ENCODE measurements at places on chromosomes 5 and 9. TPM values are rescaled to one million over a fixed set of nuclear protein-coding genes. Genes with fewer than 3 reads are reported as not detected.

The PCDHA4 gene
- 0.70 TPM for polyA plus RNA-seq

DNA sequence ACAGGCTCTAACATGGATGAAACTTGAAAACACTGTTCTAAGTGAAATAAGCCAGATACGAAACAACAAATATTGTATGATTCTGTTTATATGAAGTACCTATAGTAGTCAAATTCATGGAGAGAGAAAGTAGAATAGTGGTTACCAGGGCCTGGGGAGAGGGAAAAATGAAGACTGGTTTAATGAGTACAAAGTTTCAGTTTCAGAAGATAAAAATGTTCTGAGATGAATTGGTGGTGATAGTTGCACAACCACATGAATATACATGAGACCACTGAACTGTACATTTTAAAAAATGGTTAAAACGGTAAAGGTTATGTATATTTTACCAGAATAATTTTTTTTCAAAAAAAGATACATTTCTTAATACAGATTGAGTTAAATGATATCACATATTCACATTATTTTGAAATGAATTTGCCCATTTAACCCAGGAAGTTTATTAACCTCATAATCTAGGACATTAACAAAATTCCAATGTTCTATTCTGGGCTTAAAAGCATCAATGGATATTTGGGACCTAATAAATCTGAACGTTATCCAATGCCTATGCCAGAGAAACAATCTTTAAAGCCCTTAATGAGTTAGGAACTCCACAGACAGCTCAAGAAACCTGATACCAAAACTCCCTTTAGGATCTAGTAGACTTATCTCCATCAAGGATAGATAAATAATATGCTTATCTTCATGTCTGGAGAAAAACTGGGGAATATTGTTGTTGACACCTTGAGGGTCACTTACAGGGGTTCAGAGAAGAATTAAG, 521.3 kb downstream of the EFNA5 start:
- no peak for DNase-seq

DNA sequence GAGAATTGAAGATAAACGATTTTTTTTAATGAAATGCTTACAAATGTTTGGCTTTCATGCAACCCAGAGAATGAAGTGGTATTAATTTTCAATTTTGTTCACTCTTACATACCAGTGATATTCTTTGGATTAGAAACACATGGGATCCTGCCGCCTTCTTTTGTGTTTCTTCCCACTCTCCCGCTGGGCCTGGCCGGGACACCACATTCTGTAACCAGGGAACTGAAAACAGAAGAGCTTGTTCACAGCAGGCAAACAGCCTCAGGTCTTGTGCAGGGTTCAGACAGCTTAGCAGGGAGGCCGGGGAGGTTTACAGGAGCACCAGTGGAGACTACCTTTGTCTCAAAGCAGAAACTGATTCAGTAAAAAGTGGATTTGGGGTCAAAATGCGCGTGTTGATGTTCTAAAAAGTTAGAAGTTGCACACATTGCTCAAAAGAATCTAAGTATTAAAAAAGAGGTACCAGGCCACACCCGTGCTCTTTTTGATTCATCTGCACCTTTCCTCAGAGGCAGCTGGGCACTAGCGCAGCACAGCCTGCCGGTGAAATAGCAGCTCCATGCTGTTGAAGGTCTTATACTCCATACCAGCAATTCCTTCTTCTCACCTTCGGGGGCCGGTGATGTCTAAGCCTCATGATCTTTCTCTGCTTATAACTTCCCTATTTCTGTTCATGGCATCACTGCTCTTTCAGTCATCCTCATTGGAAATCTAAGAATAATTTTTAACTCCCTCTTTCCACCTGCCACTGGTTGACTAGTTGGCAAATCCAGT, 67.1 kb downstream of the GRAMD2B start:
- DNase-seq = no peak

GRCh38 chr9:105860516-105860915, 166.2 kb downstream of the TMEM38B start:
- no peak for DNase-seq

GRCh38 chr5:102760815-102761214, 5.7 kb downstream of the PAM start:
- DNase-seq = no peak

DNA sequence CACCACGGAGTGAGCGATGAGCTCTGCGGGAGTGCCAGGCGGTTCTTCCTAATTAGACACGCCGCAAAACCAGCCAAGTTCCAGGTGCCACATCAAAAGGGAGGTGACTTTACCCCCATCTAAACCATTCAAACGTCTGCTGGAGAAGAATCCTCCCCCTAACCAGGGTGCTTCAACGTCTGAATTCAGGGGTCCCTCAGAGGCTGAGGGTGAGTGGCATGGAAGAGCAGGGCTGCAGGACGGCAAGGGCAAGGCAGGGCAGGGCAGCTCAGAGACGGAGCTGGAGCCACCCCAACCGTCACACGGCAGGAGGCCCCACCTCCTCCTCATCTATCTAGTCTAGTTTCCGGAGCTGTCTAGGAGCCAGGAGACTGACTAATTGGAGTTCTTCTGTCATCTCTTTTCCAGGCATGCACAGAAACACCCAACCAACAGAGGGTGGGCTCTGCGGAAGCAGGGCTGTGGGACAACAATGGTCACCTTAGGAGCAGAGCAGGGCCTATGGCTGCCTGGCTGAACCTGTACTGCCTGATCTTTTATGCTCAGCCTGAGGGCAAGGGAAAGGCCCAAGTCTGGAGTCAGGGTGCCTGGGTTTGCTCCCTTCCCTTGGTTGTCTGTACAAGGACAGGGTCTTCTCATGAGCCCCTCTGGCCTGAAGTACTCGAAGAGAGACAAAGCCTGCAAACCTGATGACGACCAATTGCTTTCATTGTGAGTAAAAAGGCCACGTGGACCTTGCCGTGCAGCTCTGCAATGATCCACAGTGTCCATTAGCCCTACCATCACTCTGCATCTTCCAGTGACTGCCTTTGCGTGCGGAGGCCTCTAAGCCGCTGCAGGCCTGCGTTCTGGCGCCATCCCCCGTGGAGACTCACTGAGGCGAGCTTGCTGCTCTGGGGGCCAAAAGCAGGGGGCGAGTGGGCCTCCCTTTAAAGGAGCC, 81.0 kb upstream of the SLC25A51 start:
- no peak for DNase-seq

GRCh38 chr5:122871661-122872060, 26.2 kb downstream of the SNX24 start:
- DNase-seq = no peak

GRCh38 chr5:159601216-159601615, 270.9 kb upstream of the IL12B start:
- DNase-seq = no peak

DNA sequence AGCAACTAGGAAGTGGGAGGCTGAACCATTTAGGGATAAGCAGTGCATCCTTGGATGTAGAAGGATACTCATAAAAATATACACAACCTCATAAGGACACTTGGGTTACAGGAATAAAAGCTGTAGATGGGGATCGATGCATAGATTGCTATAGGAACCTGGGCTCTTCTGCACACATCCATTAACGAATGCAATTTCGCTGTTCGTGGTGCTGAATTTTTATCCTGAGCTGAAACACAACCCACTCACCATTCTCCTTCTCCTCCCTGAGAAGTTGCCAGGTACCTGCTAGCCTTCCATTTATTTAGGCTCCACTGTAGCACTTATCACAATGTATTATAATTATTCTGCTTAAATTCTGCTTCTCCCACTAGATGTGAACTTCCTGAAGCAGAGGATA, 320.6 kb upstream of the BRINP1 start:
- peak; percentile 2 for DNase-seq

- DNase-seq = peak; percentile 35
These were observed 363 bp downstream of the ZNF454 start for GRCh38 chr5:178941361-178941760.

GRCh38 chr9:127876764-127877562, 512 bp downstream of the AK1 start:
- DNase-seq = no peak

DNA sequence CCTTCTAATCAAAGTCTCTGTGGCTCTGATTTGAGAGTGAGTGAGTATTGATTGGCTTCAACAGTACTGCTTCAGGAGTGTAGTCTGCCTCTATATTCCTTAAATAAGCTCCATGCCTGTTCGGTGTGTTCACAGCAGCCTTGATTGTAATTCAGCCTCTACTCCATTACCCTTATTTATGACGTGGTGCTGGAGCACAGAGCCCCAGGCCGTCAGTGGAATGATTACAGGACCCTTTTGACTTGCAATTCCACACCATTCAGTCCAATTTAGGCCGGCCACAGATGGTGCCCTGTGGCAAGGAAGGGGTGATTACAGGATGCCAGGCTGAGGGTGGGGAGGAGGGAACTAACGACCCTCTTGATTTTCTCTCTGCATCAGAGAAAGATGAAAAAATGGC, 110.3 kb downstream of the ASTN2 start:
- no peak for DNase-seq

DNA sequence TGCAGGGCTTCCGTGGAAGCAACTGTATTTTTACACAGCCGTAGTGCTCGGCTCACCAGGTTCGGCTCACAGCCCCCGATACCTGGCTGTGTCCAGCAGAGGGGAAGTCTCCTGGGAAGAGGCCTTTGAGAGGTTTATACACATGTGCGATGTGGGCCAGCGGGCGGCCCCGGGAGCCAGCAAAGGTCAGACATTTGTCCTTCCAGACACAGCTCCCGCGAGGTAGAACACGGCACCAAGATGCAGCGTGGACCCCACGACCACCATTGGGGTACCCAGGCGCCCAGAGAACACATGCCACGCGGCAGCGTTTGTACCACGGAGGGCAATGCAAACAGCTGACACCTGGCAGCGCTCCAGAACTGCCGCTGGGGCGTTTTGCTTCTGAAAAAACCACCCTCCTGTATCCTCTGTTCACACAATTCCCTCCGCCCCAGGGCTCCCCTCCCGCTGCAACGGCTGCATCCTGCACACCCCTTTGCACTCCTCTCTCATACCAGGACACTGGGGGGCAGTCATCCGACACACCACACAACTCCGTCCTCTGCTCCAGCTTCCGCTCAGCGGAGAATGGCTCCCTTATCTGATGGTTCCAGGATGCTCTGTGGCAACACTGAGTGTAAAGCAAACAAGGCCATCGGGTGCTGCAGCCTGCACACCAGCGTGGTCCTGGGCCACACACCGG, 235.3 kb downstream of the SYK start:
- DNase-seq = peak; percentile 85

GRCh38 chr5:56585461-56585860, 229.9 kb upstream of the MAP3K1 start:
- no peak for DNase-seq

DNA sequence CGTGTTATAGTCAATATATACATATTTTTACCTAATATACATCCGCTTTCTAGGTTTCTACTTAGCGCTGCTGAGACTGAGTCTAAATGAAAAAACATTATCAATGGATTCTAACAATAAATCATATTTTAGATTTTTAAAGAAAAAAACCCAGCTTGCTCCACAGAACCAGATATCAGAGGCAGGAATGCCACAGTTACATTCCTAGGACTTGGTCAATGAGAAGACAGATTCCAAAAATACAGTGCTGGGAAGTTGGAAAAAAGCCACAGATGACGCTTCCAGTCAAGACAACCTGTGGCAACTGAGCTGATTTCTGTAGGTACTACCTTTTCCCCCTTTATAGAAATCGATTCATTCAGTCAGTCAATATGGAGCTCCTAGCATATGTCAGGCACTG, 577 bp upstream of the CCDC112 start:
- DNase-seq = no peak

GRCh38 chr9:19465586-19466279, 56.9 kb downstream of the ACER2 start:
- no peak for DNase-seq

GRCh38 chr5:65978251-65978650, 51.9 kb downstream of the ERBIN start:
- no peak for DNase-seq

DNA sequence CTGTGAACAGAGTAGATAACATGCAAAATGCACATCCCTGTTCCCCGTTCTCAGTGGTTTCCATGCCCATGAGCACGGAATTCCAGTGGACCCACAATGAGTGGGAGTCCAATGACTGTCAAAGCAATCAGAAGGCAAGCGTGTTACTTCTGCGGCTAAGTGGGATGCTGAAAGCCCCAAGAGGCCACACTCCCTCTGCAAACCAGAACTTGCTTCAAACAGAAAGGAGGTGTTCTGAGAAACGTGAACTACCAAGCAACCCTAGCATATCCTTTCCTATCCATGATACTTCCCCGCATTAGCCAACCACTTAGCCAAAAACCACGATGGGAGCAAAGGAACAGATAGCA, 21.7 kb upstream of the MVB12B start:
- DNase-seq = no peak

DNA sequence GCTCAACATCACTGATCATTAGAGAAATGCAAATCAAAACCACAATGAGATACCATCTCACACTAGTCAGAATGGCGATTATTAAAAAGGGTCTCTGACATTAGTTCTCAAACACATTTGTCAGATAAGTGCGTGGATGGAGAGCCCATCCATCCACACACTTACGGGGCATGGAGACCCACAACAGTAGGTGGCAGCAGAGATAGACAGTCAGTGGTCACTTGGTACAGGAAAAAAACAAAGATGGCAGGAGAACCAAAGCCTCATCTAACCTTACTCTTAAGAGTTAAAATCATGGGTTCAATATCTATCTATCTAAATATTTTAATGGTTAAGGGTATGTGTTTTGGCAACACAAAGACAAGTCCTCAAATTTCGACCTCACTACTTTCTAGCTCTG, 1378.7 kb upstream of the C9orf72 start:
- no peak for DNase-seq

All from left lung (tissue), 14 donors.